ENCODE measurements at places on chromosomes 4 and X.

DNA sequence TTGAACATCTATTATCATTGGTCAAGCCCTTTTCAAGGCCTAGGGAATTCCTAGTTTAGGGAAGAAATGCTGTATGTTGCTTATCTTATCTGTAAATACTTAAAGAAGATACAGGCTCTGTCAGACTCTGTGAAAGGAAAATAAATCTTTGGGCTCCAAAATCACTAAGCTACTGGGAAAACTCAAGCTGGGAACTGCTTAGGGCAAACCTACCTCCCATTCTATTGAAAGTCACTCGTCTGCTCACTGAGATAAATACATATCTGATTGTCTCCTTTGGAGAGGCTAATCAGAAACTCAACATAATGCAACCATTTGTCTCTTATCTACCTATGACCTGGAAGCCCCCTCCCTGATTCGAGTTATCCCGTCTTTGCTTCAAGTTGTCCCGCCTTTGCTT is 108.6 kb upstream of the NDST4 start:
- DNase-seq, result no peak

GRCh38 chr4:92307181-92307580 is 3.4 kb downstream of the GRID2 start:
- no peak for DNase-seq

DNA sequence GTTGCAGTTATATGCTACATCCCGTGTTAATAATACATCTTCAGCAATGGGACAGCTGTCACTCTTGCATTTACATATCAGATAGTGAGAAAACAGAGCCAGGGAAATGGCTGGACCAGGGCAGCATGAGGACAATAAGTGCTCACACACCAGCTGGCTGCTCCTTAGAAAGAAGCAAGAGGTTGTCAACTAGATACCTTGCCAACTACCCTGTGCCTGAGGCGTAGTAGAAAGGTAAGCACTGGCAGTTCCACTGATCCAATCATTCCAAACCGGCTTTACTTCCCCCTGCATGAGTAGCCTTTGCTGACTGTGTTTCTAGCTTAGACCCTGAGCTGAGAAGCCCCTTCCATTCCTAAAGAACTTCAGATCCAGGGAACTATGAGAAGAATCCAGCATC is 52.2 kb upstream of the FGF13 start:
- DNase-seq, result no peak

DNA sequence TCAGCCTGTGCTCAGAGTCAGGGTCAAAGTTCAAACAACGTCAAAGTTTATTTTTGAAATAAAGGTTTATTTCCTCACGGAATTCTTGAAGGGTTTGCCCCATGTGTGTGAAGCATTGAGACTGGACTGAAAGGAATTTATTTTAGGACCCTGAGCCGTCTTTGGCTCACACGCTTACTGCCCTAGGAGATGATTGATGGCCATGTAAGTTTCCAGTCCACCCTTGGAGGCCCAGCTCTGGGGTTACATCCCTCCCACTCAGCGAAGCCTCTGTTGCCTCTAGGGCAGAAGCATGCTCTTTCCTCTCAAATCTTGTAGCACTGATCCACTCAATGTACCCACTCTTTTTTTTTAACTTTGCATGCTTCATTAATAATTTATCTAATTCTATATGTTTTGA is 4.5 kb upstream of the NHSL2 start:
- DNase-seq, result no peak

- no peak for DNase-seq
These were observed 18.3 kb upstream of the PRDM8 start for GRCh38 chr4:80178964-80179363.

DNA sequence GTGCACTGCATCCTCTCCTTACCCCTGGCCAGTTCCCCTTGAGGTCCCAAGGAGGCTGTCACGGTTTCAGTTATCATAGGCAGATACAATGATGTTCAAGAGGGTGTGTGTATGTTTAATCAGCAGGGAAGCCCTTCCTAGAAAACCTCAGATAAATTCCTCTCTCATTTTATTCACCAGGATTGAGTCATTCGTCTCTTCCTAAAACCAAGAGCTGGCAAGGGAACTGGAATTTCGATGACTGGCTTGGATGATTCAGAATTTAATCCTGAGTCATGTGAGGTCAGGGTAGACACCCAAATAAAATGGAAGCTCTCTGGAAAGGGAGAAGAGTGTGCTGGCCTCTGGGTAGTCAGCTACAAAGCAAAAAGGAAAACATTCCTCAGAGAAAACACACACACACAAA is 106.2 kb upstream of the RAPGEF2 start:
- no peak for DNase-seq
